Cerebellar cortex (tissue), 1 donor: ENCODE measurements at places on chromosomes 7 and 10.

DNA sequence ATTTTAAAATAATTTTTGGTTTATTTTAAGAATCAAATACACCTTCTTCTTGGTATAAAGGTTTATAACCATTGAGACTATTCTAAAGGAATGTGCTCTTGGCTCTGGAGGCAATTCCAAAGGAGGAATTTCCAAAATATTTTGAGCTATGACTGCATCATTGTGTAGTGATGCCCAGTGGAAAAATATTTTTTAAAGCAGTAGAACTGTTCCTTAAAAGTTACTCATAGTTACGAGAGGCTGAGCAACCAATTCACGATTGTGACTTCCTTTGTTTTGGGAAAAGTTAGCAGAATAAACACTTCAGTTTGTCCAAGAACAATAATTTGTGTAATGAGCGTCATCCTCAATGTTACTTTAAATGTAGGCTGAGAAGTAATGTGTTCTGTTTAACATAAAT, 233.6 kb downstream of the BAMBI start:
- no peak for DNase-seq

GRCh38 chr10:34996843-34997242, 93.3 kb downstream of the CUL2 start:
- DNase-seq, result no peak

DNA sequence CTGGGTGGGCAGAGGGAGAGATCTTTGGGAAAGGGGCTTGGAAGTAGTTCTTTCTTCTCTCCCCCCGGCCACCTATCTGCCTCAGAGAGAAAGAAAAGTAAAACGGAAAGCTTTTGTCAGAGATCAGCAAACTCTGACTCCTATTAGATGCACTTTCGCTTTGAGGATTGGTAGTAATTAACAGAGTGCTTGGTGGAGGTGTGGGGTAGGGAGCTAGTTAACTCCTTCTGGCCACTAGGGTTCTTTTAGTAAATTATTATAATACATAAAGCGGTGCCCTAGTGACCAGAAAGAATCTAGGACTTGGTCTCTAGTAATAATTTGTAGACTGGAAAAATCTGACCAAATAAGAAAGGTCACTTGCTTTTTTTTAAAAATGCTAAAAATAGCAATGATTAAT, 54.6 kb downstream of the CPVL start:
- no peak for DNase-seq

- DNase-seq, result no peak
These were observed 2.5 kb upstream of the ZNF33A start for GRCh38 chr10:38007991-38008390.

- no peak for DNase-seq
These were observed 17.0 kb upstream of the INSIG1 start for GRCh38 chr7:155280446-155281397.
